ENCODE measurements at places on chromosomes 5 and 9.

- no peak for DNase-seq
Observed at GRCh38 chr9:108783731-108784495, 71.9 kb downstream of the ACTL7B start.

DNA sequence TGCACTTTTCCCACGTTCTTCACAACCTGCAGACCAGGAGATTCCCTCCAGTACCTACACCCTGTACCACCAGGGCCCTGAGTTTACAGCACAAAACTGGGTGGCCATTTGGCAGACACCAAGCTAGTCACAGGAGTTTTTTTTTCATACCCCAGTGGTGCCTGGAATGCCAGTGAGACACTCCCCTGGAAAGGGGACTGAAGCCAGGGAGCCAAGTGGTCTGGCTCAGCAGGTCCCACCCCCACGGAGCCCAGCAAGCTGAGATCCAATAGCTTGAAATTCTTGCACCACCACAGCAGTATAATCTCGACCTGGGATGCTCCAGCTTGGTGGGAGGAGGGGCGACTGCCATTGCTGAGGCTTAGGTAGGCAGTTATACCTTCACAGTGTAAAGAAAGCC lies 26.3 kb upstream of the SMC5 start:
- no peak for DNase-seq

GRCh38 chr5:139757727-139758509 lies 37.7 kb upstream of the PSD2 start:
- no peak for DNase-seq

- DNase-seq = no peak
Observed at GRCh38 chr5:25862276-25862675, 1176.1 kb downstream of the CDH9 start.

GRCh38 chr5:53917095-53917494 lies 356.7 kb downstream of the NDUFS4 start:
- DNase-seq = no peak

DNA sequence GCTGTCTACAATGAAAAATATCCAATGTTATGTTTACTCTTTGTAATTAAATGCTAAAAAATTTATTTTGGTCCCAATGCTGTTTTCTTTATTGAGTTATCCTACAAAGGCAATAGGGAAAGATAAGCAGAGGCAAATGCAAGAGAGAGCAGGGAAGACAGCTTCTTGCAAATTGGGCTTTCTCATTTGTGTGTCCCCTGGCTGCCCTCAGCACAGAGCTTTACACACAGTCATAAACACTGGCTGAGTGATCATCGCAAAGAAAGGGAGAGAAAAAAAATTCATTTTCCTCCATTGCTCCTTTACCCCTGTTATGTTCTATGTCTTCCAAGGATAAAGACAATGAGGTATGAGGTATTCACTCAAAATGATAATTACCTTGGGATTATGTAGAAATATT lies 2.3 kb upstream of the TSSK1B start:
- DNase-seq = no peak

DNA sequence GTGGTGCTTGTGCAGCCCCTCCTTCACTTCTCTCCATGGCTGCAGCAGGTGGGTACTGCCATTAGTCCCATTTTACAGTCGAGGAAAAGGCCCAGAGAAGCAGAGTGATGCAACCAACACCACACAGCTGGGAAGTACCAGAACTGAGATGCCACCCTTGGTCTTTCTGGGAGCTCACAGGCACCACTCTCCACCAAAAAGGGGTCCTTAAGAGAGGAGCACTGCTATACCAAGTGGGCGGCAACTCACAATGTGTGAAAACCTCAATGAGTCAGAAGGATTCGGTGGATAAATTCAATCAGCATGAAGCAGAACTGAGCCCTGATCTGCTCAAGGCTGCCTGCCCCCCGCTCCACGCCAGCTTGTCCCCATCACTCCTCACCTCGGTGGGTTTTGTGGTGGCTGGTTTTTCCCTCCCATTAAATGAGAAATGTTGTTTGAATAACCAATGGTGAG lies 213.7 kb downstream of the FSTL4 start:
- DNase-seq = no peak

DNA sequence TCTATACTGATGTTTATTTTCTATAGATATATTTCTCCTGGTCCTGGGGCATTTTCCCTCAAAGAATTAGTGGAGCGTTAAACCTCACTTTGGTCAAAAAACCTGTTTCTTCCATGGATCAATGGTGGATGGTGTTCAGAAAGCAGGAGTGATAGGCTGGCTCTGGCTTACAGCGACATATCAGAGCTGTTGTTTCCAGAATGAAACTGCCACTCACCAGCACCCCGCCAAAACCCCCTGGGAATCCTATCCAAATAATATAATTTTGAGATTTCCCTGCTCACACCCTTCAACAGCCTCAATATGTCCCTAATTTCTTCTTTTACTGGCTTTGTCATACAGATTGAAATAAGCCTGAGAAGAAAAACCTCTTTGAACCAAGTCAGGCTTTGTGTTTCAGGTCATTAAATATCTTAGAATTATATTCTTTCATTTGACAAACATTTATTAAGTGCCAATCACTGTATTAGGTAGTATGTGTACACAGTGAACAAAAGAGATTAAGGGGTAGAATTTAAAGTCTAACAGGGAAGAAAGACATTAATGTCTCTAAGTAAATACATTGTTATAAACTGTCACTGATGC lies 144.5 kb upstream of the GPR151 start:
- no peak for DNase-seq

Measured in NCI-H1092 (cell line).